Renal pelvis (tissue), 12 donors: ENCODE measurements at places on chromosomes 13 and 19.

DNA sequence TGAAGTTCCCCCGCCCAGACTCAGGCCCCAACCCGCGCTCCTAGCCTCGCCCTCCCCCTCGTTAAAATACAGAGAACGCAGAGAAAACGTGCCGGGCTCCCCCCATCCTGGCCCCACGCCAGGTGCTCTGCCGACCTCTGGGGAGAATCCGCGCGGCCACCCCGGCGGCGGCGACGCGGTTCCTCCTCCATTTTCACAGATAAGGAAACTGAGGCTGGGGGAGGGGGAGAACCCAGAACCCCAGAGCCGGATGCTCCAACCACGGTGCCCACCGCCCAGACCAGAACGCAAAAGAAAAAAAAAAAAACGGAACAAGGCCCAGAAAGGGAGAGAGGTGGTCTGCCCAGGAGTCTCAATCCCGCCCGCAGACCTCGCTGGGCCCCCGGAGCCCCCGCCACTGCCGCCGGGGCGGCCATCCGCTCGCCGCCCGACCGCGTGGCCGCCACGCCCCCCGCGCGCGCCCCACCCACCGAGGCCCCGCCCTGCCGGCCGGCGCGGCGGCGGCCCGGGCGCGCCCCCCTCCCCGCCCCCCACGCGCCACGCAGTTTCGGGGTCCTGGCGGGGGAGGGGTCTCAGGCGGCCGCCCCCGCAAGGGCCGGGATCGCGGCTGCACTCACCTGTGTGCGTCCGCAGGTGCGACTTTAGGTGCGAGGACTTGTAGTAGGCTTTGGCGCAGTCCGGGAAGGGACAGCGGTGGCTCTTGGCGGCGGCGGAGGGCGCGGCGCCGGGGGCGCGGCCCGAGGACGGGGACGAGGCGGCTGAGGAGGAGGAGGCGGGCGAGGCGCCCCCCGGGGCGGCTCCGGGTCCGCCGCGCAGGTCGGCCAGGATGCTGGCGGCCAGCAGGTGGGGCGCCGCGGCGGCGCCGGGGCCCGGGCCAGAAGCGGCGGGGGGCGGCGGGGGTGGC, 703 bp downstream of the KLF16 start:
- DNase-seq, result no peak

GRCh38 chr19:13526552-13526951, 20.3 kb upstream of the CACNA1A start:
- no peak for DNase-seq

GRCh38 chr13:48078251-48078656, 16.6 kb downstream of the MED4 start:
- DNase-seq, result no peak

DNA sequence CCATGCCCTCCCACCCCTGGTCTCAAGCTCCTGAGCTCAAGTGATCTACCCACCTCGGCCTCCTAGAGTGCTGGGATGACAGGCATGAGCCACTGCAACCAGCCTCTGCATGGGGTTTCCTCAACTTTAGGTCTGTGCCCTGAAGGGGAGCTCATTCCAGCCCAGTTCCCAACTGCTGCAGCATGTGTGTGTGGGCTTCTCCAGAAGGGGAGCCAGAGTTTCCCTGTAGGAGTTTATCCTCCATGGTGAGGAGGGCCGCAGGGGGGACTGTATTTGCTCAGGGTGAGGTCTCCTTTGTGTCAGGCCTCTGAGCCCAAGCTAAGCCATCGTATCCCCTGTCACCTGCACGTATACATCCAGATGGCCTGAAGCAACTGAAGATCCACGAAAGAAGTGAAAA, 11.3 kb upstream of the ZNF808 start:
- DNase-seq, result no peak

GRCh38 chr13:70568571-70568970, 460.3 kb upstream of the KLHL1 start:
- DNase-seq, result peak; percentile 34

DNA sequence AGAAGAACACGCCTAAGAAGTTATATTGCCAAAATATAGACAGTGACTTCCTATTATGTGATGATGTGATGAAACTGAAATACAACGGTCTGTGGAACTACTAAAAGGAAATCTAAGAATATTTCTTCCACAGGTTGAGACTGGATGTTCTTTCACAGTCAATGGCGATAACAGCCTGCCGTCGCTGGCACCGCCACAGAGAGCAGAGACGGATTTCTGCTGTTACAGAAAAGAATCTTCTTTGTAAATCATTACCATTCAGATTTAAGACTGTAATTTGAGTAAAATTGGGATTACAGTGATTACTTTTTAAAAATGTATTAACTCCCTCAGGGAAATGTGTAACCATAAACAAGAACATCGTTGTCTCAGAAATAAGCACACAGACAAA, 100.8 kb downstream of the TUBGCP3 start:
- DNase-seq, result no peak

DNA sequence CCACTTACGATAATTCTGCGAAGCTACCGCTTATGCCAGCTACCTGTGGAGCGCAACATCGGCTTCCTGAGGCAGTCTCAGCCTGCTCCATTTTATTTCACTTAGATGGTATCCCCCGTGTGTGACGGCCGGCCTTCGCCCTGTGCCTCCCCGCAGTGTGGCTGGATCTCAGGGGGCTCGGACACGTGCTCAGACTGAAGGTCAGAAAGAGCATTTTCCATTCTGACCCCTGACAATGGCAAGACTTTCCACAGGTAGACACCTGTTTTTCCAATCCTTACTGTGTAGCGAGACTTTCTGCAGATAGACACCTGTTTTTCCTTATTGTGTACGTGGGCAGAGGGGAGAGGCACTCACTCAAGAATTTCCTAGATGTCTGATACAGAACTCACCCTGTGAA, 52.7 kb downstream of the ATP11A start:
- DNase-seq, result no peak

DNA sequence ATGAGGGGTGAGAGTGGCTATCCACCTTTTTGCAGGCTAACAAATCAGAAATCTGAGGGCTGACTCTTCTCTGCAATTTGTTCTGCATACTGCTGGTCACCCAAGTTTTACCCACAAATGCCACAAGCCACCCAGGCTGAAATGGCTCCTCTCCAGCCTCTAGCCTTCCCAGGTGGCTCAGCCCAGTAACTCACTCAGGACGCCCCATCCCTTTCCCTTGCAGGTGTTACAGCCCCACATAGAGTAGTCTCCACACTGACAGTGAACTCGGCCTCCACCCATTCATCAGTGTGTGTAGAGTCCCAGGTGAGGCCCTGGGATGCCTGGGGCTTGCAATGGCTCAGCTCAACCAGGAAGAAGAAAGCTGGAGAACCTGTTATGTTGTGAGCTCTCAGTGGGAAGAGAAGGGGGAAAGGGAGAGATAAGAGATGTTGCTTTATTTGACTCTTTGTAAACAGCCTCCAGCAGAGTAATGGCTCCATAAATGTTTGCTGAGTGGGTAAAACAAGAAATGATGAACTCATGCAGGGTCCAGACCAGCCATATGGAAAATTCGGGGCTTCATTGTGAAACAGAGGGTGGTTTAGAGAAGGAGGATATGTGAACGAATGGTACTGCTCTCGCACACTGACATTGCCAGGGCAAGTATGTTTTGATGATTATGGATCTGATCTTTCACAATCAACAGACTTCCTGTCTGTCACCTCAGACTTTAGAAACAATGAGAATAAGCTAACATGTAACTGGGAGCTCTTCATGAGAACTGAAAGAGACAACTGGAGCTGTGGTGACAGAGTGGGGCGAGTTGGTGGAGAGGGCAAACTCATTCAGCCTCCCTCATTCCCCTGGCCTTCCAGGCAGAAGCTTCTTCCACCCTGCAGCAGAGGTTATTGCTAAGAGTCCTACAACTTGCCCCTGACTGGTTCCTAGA, 74.2 kb upstream of the RFC3 start:
- DNase-seq, result no peak

DNA sequence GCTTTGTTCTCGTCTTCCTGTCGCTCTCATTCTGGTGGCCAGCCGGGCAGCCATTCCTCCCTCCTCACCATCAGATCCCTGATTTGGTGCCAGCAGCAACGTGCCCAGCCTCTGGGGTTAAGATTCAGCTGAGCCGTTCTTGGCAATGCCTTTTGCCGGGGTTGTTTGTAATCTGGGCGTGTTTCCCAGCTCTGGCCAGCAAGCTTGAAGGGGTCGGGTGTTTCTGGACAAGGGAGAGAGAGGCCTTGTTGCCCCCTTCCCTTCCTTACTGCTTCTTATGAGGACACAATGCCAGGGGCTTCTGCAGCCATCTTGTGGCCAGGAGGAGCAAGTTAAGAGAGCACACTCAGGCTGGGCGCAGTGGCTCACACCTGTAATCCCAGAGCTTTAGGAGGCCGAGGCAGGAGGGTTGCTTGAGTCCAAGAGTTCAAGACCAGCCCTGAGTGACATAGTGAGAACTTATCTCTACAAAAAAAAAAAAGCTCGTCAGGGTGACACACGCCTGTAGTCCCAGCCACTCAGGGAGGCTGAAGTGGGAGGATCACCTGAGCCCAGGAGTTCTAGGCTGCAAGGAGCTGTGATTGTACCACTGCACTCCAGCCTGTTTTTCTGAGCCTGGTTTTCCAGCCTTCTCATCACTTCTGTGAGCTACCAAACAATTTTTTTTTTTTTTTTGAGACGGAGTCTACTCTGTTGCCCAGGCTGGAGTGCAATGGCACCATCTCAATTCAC, 10.7 kb upstream of the CRTC1 start:
- no peak for DNase-seq

GRCh38 chr13:27120811-27121210, 50.8 kb downstream of the USP12 start:
- no peak for DNase-seq

DNA sequence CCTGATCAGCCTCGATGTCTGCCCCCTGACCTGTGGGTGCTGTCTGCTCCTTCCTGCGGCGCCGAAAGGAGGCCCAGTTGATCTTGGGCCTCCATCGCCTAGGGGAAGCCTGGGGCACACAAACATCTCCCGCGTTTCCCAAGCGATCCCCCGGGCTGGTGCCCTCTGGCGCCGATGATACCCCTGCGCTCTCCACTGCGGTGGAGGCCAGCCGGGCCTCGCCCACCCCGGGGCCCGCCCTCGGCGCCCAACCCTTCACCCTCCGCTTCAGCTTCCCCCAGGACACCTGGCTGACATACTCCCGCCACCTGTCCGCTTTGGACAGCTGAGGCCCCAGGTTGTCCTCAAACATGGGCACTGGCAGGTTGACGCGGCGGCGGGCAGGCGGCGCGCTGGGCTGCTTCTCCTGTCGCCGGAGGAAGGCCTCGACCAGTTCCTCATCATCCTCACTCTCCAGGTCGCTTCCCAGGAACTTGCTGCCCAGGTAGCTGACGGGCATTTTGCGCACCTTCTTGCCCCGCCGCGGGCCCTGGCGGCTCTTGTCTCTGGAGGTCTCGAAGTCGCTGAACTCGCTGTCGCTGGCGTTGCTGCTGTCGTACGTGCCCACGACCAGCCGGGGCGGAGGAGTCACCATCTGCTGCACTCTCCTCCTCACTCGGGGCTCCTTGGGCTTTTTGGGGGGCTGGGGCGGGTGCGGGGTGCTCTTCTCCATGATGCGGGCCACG, 1.3 kb downstream of the CCDC8 start:
- no peak for DNase-seq

DNA sequence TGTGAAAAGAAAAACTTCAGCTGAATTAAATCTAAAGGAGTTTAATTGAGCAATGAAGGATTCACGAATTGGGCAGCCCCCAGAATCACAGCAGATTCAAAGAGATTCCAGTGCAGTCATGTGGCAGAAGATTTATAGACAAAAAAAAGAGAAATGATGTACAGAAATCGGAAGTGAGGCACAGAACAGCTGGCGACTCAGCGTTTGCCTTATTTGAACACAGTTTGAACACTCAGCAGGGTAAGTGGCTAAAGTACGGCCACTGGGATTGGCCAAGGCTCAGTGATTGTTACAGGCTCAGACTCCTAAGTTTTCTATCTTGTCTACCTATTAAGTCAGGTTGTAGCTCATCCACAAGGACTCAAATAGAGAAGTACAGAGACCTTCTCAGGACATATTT, 11.6 kb upstream of the CFAP97D2 start:
- DNase-seq, result no peak

DNA sequence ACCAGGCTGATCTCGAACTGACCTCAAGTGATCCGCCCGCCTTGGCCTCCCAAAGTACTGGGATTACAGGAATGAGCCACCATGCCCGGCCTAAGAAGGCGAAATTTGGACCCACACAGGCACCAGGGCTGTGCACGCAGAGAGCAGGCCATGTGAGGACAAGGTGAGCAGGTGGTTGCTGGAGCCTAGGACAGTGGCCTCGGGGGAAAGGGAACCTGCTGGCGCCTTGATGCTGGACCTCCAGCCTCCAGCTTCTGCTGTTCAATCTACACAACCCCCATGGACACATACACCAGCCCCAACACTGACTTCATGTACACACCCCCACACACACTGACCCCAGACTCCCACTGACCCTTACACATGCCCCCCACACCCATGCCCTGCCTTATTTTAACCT, 41.8 kb upstream of the CCNE1 start:
- DNase-seq, result no peak

GRCh38 chr13:41053384-41053826, 7.9 kb upstream of the WBP4 start:
- DNase-seq, result no peak

DNA sequence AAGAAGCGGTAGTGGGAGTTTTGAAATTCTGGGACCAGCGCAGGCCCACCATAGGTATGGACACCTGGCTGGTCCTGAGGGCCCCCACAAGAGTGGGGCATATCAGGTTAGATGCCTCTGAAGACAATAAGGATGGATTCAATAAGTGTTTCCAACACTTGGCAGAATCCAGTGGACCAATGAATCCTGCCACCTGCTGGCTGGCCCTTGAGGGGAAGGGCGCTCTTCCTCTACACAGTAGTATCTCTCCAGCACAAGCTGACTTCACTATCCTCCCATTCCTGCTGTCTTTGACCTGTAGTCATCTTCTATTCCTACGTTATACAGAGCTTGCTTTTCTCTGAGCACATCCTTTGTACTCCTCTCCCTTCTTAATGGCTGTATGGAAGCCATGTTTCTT, 199.7 kb upstream of the TSHZ3 start:
- no peak for DNase-seq

GRCh38 chr19:13493516-13494310, 12.6 kb downstream of the CACNA1A start:
- DNase-seq, result no peak

GRCh38 chr13:46334035-46334822, 52.8 kb downstream of the RUBCNL start:
- no peak for DNase-seq
